T-helper 17 cell (primary cell): ENCODE measurements at places on chromosomes 1 and 21.

- no peak for DNase-seq
These were observed 18.7 kb upstream of the PTGFR start for GRCh38 chr1:78471890-78472620.

DNA sequence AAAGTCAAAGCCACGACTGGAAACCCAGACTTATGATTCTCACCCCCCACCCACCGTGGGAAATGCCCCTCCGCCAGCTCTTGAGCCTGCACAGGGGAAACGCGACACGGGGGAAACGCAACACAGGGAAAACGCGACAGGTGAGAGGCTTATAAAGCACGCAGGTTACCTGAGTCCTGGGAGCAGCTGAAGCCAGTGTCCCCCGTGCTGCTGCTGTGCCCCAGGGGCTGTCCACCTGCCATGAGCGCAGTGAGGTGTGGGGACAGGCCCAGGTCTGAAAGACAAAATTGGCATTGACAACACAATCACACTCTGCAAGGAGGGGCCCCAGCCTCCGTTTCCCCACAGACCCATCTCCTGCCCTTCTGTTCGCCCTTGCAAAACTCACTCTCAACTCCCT, 46.3 kb downstream of the GPR161 start:
- no peak for DNase-seq

DNA sequence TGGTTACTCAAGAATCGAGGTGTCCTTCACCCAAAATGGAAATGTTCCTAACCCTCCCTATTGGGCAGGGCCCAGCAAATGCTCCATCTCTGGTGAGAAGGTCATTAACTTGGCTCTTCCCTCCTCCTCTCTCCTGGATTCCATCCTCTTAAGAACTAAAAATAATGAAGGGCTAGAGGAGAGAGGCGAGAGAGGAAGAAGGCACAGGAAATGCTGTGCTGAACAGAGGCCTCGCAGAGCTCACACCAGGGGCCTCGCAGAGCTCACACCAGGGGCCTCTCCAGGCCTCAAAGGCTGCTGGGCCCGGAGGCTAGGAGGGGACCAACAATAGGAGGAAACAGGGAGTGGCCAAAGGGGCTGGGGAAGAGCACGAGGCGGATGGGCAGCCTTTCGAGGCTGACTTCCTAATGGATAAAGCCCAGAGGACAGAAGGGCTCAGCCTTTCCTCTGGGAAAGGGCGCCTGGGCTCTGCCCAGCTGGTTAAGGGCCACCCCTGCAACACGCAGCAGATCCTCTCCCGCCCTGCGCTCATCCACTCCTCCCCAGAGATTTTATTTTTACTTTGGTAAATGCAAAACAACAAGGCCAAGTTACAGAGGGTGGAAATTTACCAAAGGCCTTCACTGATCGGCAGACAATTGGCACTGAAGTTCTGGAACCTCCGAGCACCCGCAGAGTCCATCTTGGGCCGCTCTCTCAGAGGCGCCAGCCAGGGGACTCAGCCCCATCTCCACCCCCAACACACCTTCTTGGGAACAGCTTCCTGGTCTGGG, 78.5 kb downstream of the ITPKB start:
- no peak for DNase-seq

DNA sequence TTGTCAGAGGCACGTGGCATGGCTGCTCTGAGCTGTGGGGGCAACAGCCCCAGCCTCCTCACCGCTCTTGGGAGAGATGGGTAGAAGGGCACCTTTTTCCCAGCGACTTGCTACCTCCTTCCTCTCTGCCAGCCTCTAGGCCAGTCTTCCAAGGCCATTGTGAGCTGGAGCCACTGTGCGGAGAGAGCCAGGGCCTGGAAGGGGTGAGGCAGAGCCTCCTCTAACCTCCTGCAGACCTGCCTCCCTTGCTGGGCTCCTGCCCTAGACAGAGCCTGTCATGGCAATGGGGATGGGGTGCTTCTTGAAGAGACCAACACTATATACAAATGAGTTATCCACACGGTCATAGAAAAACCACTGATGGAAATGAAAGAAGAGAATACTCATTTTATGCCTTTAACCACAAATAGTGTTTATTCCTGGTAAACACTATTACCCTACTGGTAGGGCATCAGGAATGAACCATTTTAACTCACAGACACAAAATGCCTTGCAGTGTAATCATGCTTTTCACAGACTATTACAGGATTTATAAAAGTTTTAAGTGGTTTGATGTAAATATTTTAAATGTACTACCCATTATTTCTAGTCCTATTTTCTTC, 5.0 kb upstream of the IGFN1 start:
- no peak for DNase-seq

- DNase-seq, result no peak
These were observed 7.6 kb upstream of the ATF3 start for GRCh38 chr1:212600980-212601379.

- DNase-seq, result no peak
These were observed 31.0 kb upstream of the MED18 start for GRCh38 chr1:28297826-28298225.

- no peak for DNase-seq
These were observed 102.7 kb downstream of the RUNX1 start for GRCh38 chr21:34946385-34946840.

GRCh38 chr1:185215911-185216310, 58.9 kb downstream of the SWT1 start:
- DNase-seq, result no peak

DNA sequence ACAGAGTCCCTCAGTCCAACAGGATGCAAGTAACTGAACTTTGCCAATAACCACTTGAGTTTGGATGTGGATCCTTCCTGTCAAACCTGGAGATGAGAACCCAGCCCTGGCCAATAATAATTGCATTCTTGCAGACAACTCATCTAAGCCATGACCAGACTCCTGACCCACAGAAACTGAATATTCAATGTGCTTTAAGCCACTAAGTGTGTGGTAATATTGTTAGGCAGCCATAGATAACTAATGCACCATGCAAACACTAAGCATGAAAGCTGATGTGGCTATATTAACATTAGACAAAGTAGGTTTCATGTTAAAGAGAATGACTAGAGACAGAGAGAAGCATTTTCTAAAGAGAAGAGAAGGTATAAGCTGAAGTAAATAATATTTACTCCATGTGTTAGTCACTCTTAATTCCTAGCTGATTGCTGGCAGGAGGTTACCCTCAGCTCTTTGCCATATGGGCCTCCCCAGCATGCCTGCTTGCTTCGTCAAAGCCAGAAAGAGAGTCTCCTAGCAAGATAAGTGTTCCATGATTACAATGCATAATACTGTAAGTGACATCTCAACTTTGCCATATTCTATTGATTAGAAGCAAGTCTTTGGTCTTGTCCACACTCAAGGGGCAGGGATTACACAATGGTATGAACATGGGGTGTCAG, 276.4 kb upstream of the PLXNA2 start:
- no peak for DNase-seq

GRCh38 chr1:89800022-89800655, 20.7 kb upstream of the LRRC8D start:
- no peak for DNase-seq

- DNase-seq, result no peak
These were observed 391.8 kb downstream of the CAMTA1 start for GRCh38 chr1:7177021-7177420.

DNA sequence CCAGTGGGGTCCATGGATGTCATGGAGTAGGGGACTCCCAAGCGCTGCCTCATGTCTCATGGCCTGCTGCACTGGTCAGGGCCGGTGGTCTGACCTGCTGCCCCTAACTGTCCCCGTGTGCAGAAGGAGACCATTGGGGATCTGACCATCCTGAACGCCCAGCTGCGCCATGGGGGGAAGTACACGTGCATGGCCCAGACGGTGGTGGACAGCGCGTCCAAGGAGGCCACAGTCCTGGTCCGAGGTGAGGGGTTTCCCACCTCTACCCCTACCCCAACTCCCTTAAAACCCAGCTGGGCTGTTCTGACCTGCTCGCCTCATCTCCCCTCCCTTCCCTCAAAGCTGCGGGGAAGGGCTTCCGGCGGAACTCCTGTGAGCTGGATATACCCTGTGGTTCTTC, 18.6 kb downstream of the TMEM81 start:
- DNase-seq, result no peak

DNA sequence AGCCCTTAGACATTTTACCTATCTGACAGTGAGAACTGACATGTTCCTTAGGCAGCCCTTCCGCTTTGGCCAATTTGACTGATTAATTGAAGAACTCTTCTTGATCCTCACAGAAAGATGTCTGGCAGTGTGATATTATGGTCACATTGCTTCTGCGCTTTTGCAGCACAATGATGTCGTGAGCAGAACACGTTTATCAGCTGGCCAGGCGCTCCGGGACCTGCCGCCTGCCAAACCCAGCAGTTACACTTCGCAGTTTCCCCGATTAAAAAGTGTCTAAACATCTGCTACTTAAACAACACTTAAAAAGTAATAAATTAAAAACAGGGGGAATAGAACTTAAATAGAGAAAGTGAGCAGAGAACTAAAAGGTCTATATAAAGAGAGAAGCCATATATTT, 103.5 kb upstream of the ETS2 start:
- DNase-seq, result no peak

DNA sequence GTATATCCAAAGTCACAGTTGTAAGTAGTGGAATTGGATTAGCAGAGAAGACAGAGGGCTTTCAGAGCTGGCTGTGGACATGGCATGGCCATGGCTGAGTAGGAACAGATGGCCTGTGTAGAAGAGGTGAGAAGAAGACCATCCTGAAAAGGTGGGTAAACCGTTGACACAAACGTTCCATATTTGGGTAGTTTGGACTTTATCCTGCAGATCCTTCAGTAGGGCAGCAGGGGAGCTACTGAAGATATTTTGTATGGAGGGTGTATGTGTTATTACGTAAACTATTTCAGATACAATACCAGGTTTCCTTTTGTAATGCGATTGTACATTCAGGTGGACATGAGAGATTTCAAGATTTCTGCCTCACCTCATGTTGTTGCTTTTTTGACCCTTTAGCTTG, 1.6 kb downstream of the UTP11 start:
- no peak for DNase-seq

GRCh38 chr1:37808369-37809319, 636 bp upstream of the YRDC start:
- DNase-seq, result peak; percentile 18

DNA sequence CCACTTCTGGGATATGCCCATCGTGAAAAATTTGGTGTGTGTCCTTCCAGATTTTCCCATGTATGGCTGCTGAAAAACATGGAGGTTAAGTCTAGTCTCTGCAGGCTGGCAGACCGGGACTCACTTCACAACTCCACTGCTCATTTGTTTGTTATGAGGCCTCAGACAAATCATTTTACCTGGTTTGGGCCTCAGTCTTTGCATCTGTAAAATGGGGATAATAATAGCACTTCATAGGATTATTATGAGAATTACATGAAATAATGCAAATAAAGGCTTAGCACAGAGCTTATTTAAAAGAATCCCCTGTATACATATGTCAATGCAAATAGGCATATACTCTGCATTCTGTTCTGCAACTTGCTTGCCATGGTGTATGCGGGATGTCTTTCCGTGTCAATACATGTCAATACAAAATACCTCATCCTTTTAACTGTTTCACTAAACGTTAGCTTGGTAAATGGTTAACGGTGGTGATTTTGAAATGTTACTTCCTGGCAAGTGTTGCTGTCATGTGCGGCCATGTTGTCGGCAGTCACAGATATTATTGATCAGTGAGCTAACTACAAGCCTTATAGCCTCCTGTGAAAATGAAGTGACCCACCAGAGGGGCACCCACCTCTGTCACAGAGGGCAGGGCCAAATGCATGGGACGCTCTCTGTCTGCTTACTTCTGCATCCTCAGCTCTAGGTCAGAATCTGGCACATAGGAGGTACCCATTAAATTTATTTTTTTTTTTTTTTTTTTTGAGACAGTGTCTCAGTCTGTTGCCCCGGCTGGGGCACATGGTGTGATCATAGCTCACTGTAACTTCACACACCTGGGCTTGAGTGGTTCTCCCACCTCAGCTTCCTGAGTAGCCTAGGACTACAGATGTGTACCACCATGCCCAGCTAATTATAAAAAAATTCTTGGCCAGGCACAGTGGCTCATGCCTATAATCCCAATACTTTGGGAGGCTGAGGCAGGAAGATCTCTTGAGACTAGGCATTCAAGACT, 4.3 kb downstream of the LCK start:
- no peak for DNase-seq

DNA sequence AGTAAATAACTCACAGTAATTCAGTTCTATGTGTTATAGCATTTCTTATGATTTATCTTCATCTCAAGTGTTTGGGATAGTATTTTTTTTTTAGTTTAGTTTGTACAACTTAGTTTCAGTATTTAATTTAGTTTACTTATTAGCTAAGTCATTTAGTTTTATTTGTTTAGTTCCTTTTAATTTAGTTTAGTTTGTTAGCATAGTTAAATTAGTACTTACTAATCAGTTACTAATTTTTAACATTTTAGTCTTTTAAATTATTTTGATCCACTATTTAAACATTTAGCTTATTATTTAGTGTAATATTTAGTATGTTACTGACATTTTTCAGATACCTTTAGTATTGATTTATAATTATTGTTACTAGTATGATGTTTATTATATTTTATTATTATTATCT, 85.2 kb upstream of the SIPA1L2 start:
- no peak for DNase-seq

GRCh38 chr1:182635871-182636270, 31.7 kb upstream of the RGS16 start:
- DNase-seq, result no peak

DNA sequence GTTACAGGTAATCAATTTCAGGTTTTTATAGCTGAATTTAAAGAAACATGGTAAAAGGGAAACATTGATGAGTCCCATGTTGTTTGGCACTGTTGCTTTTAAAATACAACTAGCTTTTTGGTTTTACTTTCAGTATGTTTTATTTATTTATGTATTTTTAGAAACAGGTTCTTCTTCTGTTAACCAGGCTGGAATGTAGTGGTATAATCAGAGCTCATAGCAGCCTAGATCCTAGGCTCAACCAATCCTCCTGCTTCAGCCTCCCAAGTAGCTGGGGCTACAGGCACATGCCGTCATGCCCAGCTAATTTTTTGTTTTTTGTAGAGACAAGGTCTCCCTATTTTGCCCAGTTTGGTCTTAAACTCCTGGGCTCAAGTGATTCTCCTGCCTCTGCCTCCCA, 50.4 kb downstream of the CTTNBP2NL start:
- DNase-seq, result no peak

GRCh38 chr1:53586765-53587164, 127.6 kb downstream of the DMRTB1 start:
- DNase-seq, result no peak

GRCh38 chr1:185813401-185813979, 79.3 kb downstream of the HMCN1 start:
- DNase-seq, result no peak

- peak; percentile 9 for DNase-seq
These were observed 8.2 kb downstream of the SLC19A1 start for GRCh38 chr21:45533846-45534635.

DNA sequence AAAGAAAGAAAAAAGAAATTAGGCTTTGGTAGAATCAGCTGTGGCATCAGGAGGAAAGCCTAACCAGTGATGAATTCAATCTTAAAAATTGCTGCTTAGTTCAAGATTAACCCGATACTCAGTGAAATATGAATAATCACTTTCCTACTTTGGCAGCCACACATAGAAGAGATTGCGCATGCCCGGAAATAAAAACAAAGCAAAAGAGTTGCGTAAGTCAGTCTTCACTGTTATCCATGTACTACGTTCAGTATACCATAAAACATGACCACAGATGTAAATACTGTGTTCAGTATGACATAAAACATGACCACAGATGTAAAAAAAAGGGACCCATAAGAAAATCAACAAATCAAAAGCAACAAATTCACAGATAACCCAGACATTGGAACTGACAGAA, 19.2 kb downstream of the CD1D start:
- DNase-seq, result no peak
